ENCODE measurements at places on chromosomes 16 and 17.

DNA sequence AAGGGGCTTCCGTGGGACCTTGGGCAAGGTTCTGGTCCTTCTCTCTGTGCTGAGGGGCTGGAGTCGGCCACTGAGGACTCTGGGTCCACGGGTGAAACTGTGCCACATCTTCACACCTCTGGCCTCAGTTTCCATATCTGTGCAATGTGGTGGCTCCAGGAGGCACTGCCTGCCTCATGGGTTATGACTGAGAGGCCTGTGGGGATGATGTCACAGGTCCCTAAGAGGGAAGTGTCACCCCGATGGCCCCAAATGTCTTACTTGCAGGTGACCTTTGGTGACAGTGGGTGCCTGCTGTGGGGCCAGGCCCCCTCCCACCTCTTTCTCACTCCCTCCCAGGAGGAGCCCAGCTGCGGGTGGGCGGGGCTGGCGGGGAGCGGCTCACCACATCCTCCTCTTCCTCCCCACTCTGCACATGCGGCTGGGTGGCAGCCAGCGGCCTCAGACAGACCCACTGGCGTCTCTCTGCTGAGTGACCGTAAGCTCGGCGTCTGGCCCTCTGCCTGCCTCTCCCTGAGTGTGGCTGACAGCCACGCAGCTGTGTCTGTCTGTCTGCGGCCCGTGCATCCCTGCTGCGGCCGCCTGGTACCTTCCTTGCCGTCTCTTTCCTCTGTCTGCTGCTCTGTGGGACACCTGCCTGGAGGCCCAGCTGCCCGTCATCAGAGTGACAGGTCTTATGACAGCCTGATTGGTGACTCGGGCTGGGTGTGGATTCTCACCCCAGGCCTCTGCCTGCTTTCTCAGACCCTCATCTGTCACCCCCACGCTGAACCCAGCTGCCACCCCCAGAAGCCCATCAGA, at the start of gene IL21R:
TSS of gene IL21R (plus strand) at position 407 of the 801 bp plus-strand sequence. CDS start 27,898 bp downstream, outside the sequence.
- DNase-seq, result peak; percentile 81

DNA sequence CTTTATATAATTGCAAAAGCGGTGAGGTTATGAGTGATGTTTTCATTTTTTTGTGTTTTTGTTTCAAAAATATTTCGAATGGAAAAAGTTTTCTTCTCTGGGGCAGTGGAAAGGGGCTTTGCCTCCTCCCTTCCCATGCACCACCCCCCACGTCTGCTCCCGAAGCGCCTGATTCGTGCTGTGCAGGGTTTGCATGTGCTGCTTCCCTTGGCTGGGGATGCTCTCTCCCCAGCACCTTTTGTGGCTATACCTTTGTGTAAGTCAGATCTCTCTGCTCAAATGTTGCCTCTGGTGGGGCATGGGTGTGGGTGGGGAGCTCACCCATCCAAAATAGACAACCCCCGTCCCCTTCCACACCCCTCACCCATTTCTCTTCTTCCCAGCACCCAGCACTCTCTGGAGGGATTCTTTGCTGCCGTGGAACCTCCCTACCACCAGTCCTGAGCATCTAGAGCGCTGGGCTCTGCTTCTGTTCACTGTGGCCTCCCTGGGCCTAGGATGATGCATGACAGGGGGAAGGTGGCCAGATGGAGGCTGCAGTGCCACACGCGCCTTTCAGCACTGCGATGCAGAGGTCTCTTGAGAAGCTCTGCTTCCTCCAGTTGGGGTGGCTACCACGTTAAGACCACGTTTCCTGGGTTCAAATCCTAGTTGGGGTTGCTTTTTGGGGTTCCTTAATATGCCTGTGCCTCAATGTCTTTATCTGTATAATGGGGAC, 71.2 kb downstream of the IRF8 start:
- no peak for DNase-seq

DNA sequence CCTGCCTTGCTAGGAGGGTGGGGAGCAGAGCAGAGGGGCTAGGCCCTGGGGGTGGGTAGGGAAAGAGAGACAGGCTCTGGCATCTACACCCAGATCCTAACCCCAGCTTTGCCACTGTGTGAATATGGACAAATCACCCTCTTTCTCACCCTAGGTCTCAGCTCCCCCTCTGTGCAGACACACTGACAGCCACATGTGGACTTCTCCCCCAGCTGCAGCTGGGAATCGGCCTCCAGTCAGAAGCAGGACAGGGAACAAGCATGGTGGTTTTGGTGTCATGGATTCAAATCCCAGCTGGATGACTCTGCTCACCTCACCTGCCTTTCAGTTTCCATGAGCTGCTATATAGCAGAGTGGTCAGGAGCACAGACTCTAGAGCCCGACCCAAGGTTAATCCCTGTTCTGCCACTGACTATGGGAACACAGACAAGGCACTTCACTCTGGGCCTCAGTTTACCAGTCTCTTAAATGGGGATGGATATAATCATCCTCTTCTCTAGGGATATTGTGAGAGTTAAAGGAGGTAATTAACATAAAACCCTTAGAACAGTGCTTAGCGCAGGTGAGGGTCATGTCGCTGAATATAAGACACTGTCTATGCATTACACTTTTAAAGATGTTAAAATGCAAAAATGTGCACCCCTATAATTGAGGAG, 26.2 kb upstream of the MAP3K14 start:
- DNase-seq, result no peak

- DNase-seq, result no peak
Measured at GRCh38 chr16:24723663-24724062, 5.8 kb upstream of the TNRC6A start.

DNA sequence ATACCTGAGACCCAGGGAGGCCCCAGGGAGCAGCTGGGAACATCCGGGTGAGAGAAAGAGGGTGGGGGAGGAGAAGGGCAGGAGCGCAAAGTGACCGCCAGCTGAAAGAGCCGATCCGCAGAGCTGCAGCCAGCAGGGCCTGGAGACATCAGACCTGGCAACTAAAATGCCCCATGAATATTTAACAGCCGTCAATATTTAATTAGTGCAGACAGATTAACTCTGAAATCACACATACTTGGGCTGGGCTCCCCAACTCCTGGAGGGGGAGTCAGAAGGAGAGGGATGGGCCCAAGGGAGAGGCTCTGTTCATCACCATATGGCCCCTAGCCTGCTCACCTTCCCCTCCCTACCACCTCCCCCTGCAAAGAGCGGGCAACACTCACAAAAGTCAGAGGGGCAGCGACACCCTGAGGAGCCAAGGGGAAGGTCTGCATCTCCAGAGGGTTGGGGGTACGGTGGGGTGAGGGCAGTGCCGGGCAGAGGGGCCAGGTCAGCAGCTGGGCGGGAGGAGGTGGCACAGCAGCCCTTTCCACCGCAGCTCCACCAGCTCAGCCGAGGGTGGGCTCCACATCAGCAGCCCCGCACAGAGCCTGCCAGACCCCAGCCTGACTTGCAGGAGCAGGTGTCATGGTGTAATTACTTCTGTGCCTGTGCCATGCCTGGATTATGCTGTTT, 61.9 kb upstream of the CCL1 start:
- no peak for DNase-seq

DNA sequence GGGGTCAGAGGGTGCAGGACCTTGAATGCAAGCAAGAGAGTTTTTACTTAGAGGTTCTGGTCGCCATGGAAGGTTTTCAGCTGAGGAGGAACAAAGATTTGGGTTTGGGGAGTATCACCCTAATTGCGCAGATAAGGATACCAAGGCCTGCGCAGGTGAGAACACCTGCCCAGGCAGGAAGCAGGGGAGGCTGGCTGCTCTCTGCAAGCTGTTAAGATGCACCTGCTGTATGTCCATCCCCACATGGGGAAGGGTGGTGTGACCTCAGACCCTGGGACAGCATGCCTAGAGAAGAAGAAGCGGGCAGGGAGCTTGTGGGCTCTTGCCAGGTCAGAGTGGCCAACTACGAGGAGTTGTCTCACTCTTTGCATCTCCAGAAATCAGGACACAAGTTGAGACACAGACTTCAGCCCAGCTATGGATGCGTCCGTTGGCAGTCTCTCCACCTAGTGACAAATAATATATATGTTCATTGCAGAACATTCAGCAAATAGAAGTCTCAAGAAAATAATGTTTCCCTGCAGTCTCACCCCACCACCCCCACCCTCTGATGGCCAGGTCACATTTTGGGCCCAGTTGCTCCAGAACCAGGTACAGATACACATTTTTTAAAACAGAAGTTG, 77.7 kb downstream of the SREBF1 start:
- DNase-seq, result no peak

DNA sequence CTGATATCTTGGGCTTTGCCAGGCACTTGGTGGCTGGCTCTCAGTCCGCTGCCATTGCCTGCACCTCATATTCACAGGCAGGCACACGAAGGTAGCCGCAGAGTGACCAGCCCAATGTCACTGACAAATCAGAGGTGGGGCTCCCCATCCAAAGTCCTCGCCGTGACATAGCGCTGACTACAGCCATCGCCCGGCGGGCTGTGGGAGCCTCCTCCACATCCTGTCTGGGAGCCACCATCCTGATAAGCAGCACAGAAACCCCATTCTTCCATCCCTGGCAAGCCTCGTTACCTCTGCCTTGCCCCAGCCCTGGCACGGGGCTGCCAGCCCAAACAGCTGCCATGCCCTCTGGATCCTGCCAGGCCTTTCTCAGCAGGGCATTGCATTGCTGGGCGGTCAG, 437.8 kb downstream of the SLC39A11 start:
- no peak for DNase-seq

DNA sequence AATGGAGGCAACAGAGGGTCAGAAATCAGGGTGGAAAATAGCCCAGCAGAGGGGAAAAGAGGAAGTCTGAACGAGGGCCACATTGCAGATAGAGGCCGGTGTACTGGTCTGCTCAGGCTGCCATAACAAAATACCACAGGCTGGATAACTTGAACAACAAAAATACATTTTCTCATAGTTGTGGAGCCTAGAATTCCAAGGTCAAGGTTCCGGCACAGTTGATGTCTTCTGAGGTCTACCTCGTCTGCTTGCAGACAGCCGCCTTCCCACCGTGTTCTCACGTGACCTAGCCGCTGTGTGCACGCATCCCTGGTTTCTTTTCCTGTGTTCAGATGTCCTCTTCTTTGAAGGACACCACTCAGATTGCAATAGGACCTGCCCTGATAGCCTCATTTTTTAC, 249.4 kb downstream of the WWOX start:
- DNase-seq, result no peak
